Urothelium cell line (cell line): ENCODE measurements at places on chromosomes 11 and 22.

GRCh38 chr11:64303109-64304031 is 2.0 kb upstream of the ESRRA start:
- DNase-seq = no peak

GRCh38 chr11:37353192-37353591 is 755.2 kb upstream of the RAG2 start:
- no peak for DNase-seq

- no peak for DNase-seq
Observed at GRCh38 chr11:100824041-100824809, 137.1 kb downstream of the ARHGAP42 start.

DNA sequence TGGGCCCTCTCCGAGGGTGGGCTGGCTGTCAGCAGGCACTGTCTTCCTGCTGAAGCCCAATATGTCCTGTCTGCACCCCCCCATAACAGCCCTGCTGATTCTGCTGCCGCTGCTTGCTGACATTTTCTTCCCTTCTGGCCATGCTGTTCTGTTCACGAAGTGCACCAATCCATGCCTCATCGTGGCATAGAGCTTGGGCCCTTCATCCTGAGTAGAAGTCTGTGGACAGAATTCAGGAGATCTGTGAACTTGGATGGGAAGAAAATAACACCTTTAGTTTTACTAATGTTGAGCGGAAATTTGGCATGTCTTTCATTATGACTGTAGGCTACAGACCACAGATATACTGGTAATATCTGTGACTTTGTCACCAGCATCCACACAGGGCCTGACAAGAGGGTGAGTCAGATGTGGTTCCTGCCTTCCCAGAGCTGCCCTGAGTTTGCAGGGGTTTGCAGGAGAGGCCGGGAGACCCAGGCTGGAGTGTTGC is 14.1 kb upstream of the KIAA0930 start:
- DNase-seq = no peak

GRCh38 chr22:30649430-30650007 is 13.9 kb downstream of the SLC35E4 start:
- peak; percentile 97 for DNase-seq
